Vagina (tissue), 2 donors: ENCODE measurements at places on chromosomes 2 and 18.

GRCh38 chr2:10926191-10926820 is 14.6 kb downstream of the KCNF1 start:
- H3K4me3 ChIP-seq: no peak overlapping the region
- DNase-seq: no peak
- H3K27me3 ChIP-seq: no peaks in the 10 kb centered on the region
- no peaks in the 10 kb centered on the region for H3K36me3 ChIP-seq
- H3K4me1 ChIP-seq: no peaks in the 10 kb centered on the region

DNA sequence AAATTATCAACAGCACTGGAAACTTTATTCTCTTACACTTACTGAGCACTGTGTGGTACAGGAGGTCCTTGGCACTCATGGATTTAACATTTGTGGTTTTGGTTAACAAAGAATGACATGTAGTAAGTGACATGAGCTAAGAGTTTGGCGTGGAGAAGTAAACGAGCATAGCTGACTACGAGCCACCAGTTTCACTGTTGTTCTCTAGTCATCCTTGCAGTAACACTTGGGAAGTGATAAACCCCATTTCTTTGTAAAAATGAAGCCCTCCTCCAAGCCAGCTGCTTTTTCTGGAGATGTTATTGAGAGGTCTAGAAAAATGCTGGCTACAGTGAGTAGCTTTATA is 32.7 kb downstream of the QPCT start:
- no peak overlapping the region for H3K4me3 ChIP-seq
- DNase-seq: peak; percentile 37
- peaks cover 22% of the 10 kb centered on the region for H3K4me1 ChIP-seq
- H3K27me3 ChIP-seq: no peaks in the 10 kb centered on the region
- peak overlapping the region; percentile 8 for H3K27ac ChIP-seq
- H3K36me3 ChIP-seq: no peaks in the 10 kb centered on the region

DNA sequence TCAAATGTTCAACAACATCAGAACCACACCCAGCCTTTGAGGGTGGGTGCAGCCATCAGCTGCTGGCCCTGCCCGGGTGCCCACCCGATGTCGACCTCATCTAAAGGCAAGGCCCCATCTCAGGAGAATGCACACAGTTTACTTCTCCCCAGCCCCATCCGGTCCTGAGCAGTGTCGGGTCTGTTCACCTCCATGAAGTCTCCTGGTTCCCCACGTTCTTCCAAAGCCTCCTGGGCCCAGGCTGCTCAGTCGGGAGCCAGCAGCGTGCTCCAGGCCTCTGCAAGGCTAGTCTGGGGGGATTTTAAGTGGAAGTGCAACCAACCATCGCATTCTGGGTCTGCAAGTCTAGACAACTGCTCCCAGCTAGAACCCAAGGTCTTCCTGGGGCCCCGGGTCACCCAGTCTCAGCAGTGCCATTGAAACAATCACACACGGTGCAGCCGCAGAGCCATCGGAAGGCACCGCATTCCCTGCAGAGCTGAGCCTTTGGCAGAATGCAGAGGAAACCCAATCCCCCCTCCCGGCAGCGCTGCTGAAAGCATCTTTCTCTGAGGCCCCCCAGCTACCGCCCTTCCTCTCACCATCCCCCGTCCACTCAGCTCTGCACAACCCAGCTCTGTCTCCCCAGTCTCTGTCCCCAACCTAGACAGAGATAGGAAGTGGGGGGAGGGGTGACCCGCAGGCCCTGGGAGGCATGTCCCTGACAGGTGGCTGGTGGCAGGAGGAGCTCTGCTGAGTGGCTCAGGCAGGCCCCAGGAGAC is 8.5 kb downstream of the ESPNL start:
- no peaks in the 10 kb centered on the region for H3K4me1 ChIP-seq
- H3K36me3 ChIP-seq: no peaks in the 10 kb centered on the region
- no peak for DNase-seq
- H3K4me3 ChIP-seq: no peak overlapping the region
- no peak overlapping the region for H3K27ac ChIP-seq

DNA sequence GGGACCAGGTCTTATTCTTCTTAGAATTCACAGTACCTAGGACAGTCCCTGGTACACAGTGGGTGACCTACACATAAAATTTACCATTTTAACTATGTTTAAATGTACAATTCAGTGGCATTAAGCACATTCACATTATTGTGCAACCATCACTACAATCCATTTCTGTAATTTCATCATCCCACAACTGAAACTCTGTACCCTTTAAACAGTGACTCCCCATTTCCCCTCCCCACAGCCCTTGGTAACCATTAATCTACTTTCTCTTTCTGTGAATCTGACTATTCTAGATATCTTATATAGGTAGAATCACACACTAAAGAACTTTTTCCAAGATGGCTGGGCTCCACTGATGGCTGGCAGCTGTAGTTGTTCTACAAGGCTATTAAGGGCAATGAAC is 41.6 kb downstream of the GFPT1 start:
- no peak for DNase-seq
- H3K27ac ChIP-seq: peak overlapping the region; percentile 63
- no peaks in the 10 kb centered on the region for H3K27me3 ChIP-seq
- H3K4me3 ChIP-seq: no peak overlapping the region

- H3K36me3 ChIP-seq: no peaks in the 10 kb centered on the region
- no peak overlapping the region for H3K4me3 ChIP-seq
- no peak overlapping the region for H3K27ac ChIP-seq
- H3K27me3 ChIP-seq: no peaks in the 10 kb centered on the region
These were observed 42.5 kb downstream of the RASGRP3 start for GRCh38 chr2:33518929-33519328.

DNA sequence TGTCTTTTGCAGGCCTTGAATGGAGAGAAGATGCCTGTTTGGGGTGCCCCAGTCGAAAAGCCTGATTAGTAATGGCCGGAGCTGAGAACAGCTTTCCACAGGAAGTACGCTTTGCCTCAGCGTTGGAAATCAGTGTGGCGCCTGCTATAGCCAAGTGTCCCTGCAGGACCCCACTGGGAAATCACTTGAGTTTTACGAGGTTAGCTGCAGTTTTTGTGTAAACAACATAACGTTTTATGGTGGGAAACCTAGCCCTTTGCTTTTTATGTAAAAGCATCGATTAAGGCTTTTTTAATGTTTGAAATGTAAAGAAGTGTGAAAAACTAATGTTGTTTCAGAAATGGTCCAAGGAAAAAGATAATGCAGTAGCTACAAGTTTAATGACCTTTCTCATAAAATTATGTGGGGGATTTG is 234.2 kb downstream of the TTC32 start:
- H3K36me3 ChIP-seq: no peaks in the 10 kb centered on the region
- H3K4me3 ChIP-seq: no peak overlapping the region
- DNase-seq: no peak
- no peak overlapping the region for H3K27ac ChIP-seq
- H3K4me1 ChIP-seq: peaks cover 7% of the 10 kb centered on the region
- no peaks in the 10 kb centered on the region for H3K27me3 ChIP-seq

DNA sequence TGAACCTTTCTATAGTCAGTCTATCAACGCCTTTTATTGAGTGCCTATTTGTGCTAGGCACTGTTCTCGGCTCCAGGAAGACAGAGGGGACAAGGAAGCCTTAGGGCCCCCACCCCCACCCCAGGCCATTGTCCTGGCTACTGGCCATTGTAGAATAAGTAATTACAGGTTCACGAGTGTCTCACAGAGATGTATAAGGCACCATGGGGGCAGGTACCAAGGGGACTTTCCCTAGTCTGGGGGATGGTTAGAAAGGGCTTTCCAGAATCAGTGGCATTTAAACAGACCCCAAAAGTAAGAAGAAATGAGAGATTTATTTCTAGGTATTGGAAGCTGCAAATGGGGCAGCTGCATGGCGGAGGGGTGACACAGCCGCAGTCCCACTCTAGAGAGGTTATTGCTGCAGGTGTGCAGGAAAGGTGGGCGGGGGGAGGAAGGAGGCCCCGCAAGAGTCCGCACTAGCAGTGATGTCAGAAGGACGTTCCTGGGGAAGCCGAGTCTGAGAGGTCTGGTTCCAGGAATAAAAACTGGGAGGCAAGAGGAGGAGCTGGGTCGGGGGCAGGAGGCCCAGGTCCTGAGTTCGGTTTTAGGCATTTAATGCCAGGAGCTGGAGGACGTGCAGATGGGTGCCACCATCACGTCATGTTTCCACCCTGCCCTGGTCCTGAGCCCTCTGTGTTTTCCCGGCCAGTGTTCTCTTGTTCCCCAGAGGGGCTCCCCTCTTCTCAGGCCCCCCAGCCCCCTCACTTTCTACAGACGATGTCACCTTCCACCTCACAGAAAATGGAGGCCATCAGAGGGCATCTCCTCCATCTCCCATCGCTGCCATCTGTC is 30.5 kb downstream of the FOSL2 start:
- H3K4me3 ChIP-seq: no peak overlapping the region
- H3K36me3 ChIP-seq: peaks cover 4% of the 10 kb centered on the region
- H3K27me3 ChIP-seq: no peaks in the 10 kb centered on the region
- H3K4me1 ChIP-seq: no peaks in the 10 kb centered on the region

- H3K27ac ChIP-seq: peak overlapping the region; percentile 45
- H3K36me3 ChIP-seq: no peaks in the 10 kb centered on the region
- H3K27me3 ChIP-seq: no peaks in the 10 kb centered on the region
These were observed 273.5 kb downstream of the CDH20 start for GRCh38 chr18:61606759-61607158.

- no peaks in the 10 kb centered on the region for H3K27me3 ChIP-seq
- DNase-seq: no peak
- H3K36me3 ChIP-seq: no peaks in the 10 kb centered on the region
- no peak overlapping the region for H3K27ac ChIP-seq
These were observed 246.6 kb downstream of the EIPR1 start for GRCh38 chr2:3130889-3131635.

DNA sequence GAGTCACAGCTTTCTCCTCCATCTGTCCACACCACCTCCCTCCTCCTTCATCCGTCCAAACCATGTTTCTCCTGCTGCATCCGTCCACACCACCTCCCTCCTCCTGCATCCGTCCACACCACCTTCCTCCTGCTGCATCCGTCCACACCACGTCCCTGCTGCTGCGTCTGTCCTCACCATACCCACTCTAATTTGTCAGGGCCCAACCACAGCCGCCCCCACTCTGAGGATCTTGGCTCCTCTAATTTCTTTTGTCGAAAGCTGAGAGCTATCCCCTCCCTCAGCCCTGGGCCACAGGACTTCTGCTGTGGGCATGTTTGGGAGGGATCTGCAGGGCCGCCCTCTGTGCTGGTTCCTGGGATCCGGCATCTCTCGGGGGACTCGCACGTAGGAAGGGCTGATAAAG is 67.4 kb downstream of the TPO start:
- H3K27ac ChIP-seq: no peak overlapping the region
- H3K27me3 ChIP-seq: no peaks in the 10 kb centered on the region
- H3K4me1 ChIP-seq: no peaks in the 10 kb centered on the region
- DNase-seq: no peak

- H3K27me3 ChIP-seq: no peaks in the 10 kb centered on the region
- H3K4me3 ChIP-seq: peak overlapping the region; percentile 13
- H3K36me3 ChIP-seq: no peaks in the 10 kb centered on the region
- no peak for DNase-seq
- no peak overlapping the region for H3K27ac ChIP-seq
These were observed 2.0 kb upstream of the THUMPD2 start for GRCh38 chr2:39780825-39781600.

DNA sequence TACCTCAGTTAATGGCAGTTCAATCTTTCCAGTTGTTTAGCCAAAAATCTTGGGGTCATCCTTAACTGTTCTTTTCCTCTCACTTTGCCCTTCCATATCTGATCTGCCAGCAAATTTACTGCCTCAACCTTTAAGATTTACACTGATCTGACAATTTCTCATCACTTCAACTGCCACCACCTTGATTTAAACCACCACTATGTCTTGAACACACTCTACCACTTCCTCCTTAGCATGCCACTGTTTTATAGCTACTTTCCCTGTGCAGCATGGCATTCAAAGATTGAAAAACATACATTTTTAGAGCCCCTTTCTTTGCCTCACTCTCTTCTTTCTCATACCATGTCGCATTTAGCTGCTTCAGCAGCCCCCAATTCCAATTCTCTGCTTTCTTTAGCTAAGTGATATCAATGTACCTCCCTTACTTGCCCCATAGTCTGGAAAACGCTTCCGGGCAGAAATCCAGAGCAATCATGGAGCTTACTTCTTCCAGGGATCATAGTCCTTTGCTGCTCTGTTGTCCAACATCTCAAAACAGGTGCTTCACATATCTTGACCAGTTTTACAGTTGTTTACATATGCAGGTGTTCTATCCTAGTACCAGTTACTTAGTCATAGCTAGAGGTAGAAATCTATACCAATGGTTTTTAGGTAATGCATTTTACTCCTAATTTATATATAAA is 10.9 kb downstream of the PGAP1 start:
- H3K27ac ChIP-seq: no peak overlapping the region
- no peak for DNase-seq
- H3K4me3 ChIP-seq: no peak overlapping the region
- H3K27me3 ChIP-seq: no peaks in the 10 kb centered on the region
- peaks cover 21% of the 10 kb centered on the region for H3K36me3 ChIP-seq

- no peak for DNase-seq
- H3K27me3 ChIP-seq: no peaks in the 10 kb centered on the region
- H3K36me3 ChIP-seq: no peaks in the 10 kb centered on the region
- H3K4me1 ChIP-seq: no peaks in the 10 kb centered on the region
- no peak overlapping the region for H3K27ac ChIP-seq
These were observed 21.0 kb upstream of the PDE1A start for GRCh38 chr2:182447863-182448262.

GRCh38 chr2:105125428-105125827 is 87.6 kb downstream of the MRPS9 start:
- H3K4me3 ChIP-seq: no peak overlapping the region
- H3K4me1 ChIP-seq: no peaks in the 10 kb centered on the region
- no peak overlapping the region for H3K27ac ChIP-seq
- no peaks in the 10 kb centered on the region for H3K27me3 ChIP-seq
- H3K36me3 ChIP-seq: no peaks in the 10 kb centered on the region
- no peak for DNase-seq

GRCh38 chr2:98280376-98281102 is 65.7 kb upstream of the CNGA3 start:
- DNase-seq: no peak
- no peak overlapping the region for H3K4me3 ChIP-seq
- H3K4me1 ChIP-seq: no peaks in the 10 kb centered on the region

DNA sequence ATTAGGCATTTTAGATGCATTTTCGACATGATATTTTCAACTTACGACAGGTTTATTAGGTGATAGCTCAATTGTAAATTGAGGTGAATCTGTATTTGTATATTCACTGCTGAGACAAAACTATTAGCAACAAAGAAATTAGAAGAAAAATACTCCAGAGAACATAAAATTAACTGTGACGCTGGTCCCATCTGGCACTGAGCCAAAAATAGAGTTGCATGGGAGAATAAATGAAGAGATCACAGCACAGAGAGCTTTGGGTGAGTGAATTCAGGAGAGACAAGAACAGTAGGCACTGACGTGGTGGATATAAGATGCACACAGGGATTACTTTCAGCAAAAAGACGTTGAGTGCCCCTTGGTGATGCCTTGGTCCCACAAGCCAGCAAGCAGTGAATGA is 306.2 kb upstream of the RAB6C start:
- H3K27ac ChIP-seq: no peak overlapping the region
- H3K27me3 ChIP-seq: no peaks in the 10 kb centered on the region
- H3K36me3 ChIP-seq: no peaks in the 10 kb centered on the region

GRCh38 chr2:11667866-11668637 is 1.9 kb downstream of the NTSR2 start:
- no peak overlapping the region for H3K4me3 ChIP-seq
- no peaks in the 10 kb centered on the region for H3K36me3 ChIP-seq
- peaks cover 5% of the 10 kb centered on the region for H3K4me1 ChIP-seq
- no peaks in the 10 kb centered on the region for H3K27me3 ChIP-seq
- DNase-seq: no peak
- H3K27ac ChIP-seq: no peak overlapping the region
